HuH-7 (cell line): ENCODE measurements at places on chromosomes 1 and 21.
A peak's percentile ranks its signal among the peaks of the same experiment; 100 is the strongest.

DNA sequence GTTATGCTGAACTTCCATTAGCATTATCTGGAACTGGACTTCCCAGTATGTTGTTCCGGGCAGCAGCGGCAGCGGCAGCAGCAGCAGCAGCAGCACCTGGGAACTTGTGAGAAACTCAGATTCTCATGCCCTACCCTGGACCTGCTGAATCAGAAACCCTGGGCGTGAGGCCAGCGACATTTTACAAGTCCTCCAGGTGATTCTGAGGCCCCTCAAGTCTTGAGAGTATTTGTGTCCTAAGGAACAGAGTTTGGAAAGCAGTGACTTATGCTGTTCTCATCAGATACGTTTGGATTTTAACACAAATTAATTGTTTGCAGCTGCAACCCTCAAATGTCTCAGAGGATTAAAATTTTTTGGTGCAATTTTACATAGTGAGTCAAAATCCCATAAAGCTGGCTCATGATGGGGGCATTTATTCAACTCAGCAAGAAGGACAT lies 157.2 kb upstream of the KAZN start:
- no peak for DNase-seq

DNA sequence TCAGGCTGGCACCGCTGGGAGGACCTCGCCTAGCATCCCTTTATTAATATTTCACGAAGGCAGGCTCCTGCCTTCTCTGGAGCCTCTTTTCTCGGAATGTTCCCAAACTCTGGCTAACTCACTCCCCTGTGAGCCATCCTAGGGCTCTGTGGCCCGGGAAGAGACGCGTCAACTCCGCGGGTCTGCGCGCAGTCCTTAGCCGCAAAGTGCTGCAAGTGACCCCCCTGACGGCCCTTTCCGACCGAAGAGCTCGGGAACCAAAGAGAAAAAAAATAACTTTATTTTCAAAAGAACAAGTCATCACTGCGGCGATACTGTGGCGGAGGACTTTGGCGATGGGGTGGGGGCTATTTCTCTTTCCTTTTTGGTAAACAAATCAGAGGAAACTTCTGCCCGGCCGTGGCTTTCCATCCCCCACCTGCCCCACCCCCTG lies 14.6 kb downstream of the NR5A2 start:
- peak; percentile 56 for DNase-seq

DNA sequence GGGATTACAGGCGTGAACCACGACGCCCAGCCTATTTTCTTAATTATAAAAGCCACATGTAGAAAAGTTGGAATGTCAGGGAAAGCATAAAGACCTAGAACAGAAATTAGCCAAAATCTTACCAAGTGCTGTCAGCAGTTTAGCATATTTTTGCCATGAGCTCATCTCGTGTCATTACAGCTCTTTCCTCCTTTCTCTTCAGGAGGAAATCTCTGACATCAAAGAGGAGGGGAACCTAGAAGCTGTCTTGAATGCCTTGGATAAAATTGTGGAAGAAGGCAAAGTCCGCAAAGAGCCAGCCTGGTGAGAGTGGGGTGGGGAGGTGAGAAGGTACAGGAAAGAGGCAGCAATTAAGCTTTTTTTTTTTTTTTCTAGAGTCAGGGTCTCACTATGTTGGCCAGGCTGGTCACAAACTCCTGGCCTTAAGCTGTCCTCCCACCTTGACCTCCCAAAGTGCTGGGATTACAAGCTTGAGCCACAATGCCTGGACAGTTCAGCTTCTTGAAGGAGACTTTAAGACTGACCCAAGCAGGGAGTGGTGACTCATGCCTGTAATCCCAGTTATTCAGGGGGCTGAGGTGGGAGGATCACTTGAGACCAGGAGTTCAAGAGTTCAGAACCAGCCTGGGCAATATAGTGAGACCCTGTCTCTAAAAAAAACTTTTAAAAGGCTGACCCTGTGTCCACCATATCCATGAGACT lies 8.4 kb upstream of the BGLAP start:
- DNase-seq = no peak

GRCh38 chr1:225412803-225413351 lies 15.0 kb downstream of the LBR start:
- DNase-seq = peak; percentile 69

DNA sequence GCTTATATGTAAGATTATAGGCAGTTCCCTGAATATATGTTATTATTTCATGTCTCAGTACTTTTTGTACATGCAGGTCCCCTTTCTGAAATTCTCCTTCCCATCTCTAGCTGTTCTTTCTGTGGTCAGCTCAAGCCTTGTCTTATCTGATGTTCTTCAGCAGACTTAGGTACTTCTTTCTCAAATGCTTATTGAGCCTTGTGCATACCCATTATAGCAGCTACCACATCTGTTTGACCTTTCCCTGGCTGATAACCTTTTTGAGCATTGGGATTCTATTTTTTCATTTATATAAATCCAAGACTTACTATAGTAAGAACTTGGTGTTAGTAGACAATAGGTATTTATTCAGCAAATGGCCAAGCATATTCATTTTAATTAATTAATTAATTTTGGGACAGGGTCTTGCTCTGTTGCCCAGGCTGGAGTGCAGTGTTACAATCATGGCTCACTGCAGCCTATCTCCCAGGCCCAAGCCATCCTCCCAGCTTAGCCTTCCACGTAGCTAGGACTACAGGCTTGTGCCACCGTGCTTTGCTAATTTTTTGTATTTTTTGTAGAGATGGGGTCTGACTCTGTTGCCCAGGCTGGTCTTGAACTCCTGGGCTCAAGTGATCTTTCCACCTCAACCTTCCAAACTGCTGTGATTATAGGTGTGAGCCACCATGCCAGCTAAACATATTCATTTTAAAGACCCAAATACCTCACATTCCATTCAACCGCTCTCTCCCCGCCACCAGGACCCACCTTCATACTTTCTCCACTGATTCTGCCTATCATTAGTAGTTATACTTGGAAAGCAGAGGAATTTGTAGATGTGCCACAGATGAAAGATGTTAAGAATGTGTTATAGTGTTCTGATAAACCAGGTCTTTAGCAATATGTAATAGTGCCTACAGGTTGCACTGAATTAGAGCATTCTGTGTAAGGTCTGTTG lies 16.7 kb downstream of the TIPRL start:
- DNase-seq = no peak

GRCh38 chr1:38608202-38608864 lies 251.2 kb downstream of the RRAGC start:
- peak; percentile 58 for DNase-seq

GRCh38 chr1:240987928-240988327 lies 369.1 kb downstream of the RGS7 start:
- no peak for DNase-seq

GRCh38 chr1:3494321-3495308 lies 40.1 kb downstream of the ARHGEF16 start:
- no peak for DNase-seq

DNA sequence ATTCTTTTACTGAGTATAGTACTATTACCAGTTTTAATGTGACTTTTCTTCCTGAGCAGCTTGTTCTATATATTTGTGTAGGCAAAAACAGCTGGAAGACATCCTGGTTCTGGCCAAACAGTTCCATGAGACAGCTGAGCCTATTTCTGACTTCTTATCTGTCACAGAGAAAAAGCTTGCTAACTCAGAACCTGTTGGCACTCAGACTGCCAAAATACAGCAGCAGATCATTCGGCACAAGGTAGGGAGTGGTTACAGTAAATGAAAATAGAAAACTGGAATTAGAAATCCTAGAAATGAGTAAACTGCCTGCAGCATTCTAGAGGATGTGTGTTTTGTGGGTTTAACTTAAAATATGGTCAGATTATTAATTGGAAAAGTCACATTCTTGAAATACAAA lies 64.1 kb upstream of the BMP8A start:
- DNase-seq = no peak

DNA sequence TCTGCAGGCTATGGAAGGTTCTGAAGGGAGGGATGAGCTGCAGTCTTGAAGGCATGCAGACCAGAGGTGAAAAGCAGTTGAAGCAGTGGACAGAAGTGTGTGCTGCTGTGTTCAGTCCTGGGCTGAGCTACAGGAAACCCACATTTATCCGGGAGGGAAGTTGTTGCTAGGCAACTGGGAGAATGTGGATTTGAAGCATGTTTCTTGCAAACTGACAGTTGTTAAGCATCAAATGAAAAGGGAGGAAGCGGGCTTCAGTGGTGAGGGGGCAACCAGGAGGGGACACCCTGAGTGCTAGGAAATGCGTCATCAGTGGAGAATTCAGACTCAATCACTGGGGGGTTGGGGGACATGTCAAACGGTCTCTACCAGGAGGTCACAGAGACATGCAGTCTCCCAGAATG lies 28.7 kb downstream of the ABCA4 start:
- no peak for DNase-seq

DNA sequence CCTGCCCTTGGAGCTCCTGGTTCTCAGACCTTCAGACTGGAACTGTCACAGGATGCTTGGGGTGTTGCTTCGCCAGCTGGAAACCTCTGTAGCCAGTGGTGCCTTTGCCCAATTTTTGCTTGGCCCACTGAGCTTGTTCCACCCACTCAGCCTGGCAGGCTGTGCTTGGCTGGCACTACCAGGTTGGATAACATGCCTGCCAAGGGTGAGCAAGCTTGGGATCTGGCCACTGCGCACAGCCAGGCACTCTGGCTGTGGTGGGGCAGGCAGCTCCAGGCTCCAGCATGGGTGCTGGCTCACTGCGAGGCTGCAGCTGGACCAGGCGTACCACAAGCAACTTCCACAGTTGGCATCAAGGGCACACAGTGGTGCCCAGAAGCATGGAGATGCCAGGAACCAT lies 967.8 kb upstream of the NCAM2 start:
- no peak for DNase-seq

GRCh38 chr1:15028616-15029015 lies 124.9 kb upstream of the TMEM51 start:
- no peak for DNase-seq

GRCh38 chr1:115781343-115781742 lies 12.8 kb upstream of the CASQ2 start:
- DNase-seq = no peak

- no peak for DNase-seq
Measured at GRCh38 chr21:32930673-32931072, 95.1 kb upstream of the OLIG2 start.

- peak; percentile 19 for DNase-seq
Measured at GRCh38 chr1:35499652-35500176, 57.5 kb downstream of the KIAA0319L start.

- DNase-seq = no peak
Measured at GRCh38 chr1:239427712-239428111, 41.3 kb downstream of the CHRM3 start.

GRCh38 chr1:26949266-26949925 lies 10.9 kb downstream of the KDF1 start:
- DNase-seq = no peak

DNA sequence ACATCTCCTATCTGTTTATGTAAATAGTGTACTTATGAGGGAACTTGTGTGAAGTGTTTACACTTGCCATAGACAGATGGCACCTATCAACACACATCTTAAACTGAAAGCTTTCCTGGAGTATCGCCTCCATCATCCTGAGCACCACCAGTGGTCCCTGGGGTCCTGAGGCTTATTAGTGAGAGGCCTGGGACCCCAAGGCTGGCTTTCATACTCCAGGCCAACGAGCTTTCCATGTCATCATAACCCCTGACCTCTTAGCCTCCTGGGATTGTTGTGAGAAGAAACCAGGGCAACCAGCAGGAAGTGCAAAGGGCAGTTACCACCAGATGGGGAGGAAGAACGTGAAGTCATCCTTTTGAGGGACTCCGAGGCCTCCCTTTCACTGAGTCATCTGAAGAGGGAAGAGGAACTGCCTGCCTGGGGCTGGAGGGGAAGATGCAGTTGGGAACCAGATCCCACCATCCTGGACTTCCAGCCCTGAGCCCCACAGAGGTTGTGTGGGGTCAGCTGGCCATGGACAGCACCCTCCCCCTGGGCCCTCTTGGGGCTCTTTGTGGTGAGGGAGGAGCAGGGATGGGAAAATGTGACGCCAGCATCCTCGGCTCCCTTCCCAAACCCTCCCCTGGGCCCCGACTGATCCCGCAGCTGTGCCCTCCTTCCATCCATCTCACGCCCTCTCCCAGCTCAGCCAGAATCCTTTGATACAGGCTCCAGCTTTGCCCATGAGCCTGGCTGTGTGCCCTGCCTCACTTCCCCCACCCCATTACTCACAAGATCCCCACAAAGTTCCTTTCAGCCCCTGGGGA lies 5.8 kb downstream of the INKA2 start:
- peak; percentile 37 for DNase-seq

GRCh38 chr1:43436371-43436770 lies 17.4 kb downstream of the HYI start:
- DNase-seq = no peak

DNA sequence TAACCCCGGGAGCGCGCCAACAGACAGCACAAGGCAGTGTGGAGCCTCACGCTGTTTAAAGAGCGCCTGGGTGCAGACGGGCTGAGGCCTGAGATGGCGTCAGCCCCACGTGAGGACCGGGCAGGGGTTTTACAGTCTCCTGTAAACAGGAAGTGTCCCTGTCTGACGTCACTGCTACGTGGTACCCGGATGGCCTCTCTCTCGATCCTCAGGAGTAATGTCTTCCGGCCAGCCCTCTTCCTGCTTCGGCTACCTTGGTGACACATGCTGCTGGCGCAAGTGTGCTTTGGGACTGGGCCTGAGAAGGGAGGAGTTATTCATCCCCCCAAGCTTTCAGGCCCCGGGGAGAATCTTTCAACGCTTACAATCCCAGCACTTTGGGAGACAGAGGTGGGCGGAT lies 41.2 kb downstream of the CNST start:
- no peak for DNase-seq

DNA sequence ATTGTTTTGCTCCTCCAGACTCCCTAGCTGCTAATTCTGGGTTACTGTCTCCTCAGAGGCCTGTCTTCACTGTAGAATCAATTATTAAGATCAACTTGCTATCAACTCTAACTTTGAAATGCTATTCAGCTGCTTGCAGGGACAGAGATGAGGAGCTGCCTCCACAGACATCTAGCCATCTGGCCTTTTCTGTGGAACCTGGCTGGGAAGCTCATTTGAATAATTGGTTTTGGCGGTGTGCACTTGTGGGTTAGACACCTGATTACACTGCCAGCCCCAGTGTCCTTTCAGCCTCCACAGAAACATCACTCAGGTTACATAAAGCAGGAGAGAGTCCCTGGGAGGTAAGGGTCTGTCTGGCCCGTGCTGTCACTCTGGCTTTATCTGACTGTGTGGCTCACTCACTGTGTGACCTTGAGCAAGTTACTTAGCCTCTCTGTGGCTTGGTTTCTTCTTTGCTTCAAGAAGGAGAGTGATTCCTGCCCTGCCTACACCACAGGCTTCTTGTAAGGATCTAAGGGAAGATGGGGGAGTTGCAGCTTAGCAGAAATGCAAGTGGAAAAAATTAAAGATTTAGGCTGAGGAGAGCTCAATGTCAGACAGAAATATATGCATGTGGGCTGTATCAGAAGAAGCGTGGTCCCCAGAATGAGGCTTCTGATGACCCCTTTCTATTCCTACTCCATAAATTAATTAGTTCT lies 131.6 kb downstream of the BEND5 start:
- no peak for DNase-seq
